Upper lobe of right lung (tissue), 1 donor: ENCODE measurements at places on chromosomes 4 and X. TPM values are rescaled to one million over a fixed set of nuclear protein-coding genes. Genes with fewer than 3 reads are reported as not detected.

GRCh38 chr4:42453612-42454011 lies 56.3 kb downstream of the SHISA3 start:
- DNase-seq = no peak

- no peak for DNase-seq
These were observed 23.8 kb upstream of the ARHGAP10 start for GRCh38 chr4:147707892-147708672.

- no peak for DNase-seq
These were observed 107.8 kb downstream of the EFNB1 start for GRCh38 chrX:68936608-68937007.

Gene NONO
- total RNA-seq = 208 TPM

DNA sequence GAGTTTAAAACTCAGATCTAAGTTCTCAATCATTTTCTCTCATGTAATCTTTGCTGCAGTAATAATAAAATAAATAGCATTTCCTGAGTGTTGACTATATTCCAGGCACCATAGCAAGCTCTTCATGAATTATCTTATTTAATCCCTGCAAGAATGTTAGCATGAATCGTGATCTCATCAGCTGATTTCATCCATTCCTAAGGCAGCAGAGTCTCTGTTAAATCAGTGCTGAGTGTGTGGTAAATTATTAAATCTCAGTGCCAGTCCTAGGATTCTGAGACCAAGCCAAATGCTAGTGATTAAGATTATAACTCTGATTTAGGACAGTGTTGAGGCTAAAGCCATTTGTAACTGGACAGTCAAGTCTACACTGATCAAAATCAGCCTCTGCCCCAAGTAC lies 240.3 kb upstream of the TAPT1 start:
- DNase-seq = no peak

Gene POU4F2
- not detected for total RNA-seq
